Endothelial cell (in vitro differentiated cells): ENCODE measurements at places on chromosomes 13 and 19.

DNA sequence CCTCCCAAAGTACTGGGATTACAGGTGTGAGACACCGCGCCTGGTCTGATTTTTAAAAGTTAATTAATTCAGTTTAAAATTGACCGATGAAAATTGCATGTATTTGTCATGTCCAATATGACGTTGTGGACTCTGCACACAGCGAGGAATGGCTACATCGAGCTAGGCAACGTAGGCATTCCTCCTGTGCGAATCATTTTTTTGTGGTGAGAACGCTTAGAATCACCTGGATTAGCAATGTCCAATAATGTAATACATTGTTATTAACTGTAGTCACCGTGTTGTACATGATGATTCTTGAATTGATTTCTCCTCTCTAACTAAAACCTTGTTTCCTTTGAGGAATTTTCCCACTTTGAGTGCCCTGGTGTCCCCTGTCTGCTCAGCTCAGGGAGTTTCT is 3.4 kb downstream of the LAIR2 start:
- peaks cover 1% of the 10 kb centered on the region for H3K27me3 ChIP-seq
- H3K36me3 ChIP-seq = peaks cover 16% of the 10 kb centered on the region
- no peaks in the 10 kb centered on the region for H3K4me1 ChIP-seq
- H3K27ac ChIP-seq = no peak overlapping the region
- DNase-seq = no peak

GRCh38 chr19:18291590-18292461 is 10.4 kb upstream of the JUND start:
- peaks cover 3% of the 10 kb centered on the region for H3K36me3 ChIP-seq
- H3K4me3 ChIP-seq = peak overlapping the region; percentile 93
- H3K4me1 ChIP-seq = peaks cover 10% of the 10 kb centered on the region
- peak overlapping the region; percentile 97 for H3K27ac ChIP-seq
- peak; percentile 64 for DNase-seq

DNA sequence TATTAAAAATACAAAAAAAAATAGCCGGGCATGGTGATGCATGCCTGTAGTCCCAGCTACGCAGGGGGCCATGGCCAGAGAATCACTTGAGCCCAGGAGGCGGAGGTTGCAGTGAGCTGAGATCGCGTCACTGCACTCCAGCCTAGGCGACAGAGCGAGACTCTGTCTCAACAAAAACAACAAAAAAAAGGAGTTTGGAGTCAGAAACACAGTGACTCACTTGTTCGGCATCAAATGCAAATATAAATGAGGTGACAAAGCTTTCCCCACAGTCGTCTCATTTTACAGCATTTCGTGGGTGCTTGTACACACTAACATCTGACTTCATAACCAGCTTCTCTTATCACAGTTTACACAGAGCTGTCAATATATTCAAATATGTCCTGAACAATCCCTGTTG is 11.0 kb downstream of the ZNF665 start:
- no peaks in the 10 kb centered on the region for H3K4me1 ChIP-seq
- H3K27me3 ChIP-seq = peaks cover 2% of the 10 kb centered on the region
- H3K4me3 ChIP-seq = no peak overlapping the region
- no peak overlapping the region for H3K27ac ChIP-seq

DNA sequence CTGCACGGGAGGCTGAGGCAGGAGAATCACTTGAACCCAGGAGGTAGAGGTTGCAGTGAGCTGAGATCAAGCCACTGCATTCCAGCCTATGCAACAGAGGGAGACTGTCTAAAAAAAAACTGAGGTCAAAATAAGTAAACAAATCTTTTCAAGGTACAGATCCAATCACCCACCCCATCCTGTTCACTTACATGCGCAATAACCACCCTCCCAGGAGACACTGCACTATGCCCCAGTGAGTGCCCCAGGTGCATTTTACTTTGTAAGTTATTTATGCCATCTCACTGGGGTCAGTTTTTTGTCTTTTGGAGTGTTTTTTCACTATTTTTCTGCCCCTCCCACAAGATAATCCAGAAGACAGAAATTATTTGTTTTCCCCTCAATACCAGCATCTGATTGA is 6.9 kb upstream of the ZNF253 start:
- no peak overlapping the region for H3K27ac ChIP-seq
- DNase-seq = no peak
- H3K27me3 ChIP-seq = peaks cover 3% of the 10 kb centered on the region
- H3K36me3 ChIP-seq = peaks cover 4% of the 10 kb centered on the region
- H3K4me3 ChIP-seq = no peak overlapping the region

DNA sequence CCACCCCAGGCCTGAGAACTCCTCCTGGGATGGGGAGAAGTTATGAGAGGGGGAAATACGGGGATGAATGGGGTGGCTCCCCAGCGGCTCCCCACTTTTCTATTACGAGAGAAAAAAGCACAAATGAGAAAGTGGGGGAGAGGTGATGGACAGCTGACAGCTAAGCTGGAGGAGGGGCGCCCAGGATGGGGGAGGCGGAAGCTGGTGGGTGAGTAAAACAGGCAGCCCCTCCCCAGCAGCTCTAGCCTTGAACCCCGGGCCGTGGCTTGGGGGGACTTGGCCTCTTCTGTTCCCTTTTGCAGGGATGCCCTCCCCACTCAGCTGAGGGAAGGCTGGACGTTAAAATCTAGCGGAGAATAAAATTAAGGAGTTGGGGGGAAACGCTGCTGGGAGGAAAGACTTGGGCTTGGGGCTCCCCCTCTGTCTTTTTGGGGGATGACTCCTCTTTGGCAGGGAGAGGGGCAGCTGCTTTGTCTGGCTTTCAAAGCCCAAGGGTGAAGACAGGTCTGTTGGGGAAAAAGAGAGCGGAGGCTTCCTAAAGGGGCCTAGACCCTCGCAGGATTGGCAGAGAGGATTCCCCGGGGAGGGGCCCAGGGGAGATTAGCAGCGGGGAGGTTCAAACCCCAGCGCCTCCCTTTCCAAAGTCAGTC is 1.4 kb upstream of the SAMD1 start:
- peak overlapping the region; percentile 95 for H3K4me3 ChIP-seq
- peaks cover 16% of the 10 kb centered on the region for H3K36me3 ChIP-seq
- no peak for DNase-seq
- peaks cover 5% of the 10 kb centered on the region for H3K4me1 ChIP-seq
- H3K27me3 ChIP-seq = peaks cover 19% of the 10 kb centered on the region
- no peak overlapping the region for H3K27ac ChIP-seq

- no peak overlapping the region for H3K27ac ChIP-seq
- no peak for DNase-seq
- H3K4me3 ChIP-seq = no peak overlapping the region
- H3K4me1 ChIP-seq = peaks cover 8% of the 10 kb centered on the region
- no peaks in the 10 kb centered on the region for H3K36me3 ChIP-seq
Measured at GRCh38 chr13:95438297-95438696, 114.2 kb upstream of the CLDN10 start.

DNA sequence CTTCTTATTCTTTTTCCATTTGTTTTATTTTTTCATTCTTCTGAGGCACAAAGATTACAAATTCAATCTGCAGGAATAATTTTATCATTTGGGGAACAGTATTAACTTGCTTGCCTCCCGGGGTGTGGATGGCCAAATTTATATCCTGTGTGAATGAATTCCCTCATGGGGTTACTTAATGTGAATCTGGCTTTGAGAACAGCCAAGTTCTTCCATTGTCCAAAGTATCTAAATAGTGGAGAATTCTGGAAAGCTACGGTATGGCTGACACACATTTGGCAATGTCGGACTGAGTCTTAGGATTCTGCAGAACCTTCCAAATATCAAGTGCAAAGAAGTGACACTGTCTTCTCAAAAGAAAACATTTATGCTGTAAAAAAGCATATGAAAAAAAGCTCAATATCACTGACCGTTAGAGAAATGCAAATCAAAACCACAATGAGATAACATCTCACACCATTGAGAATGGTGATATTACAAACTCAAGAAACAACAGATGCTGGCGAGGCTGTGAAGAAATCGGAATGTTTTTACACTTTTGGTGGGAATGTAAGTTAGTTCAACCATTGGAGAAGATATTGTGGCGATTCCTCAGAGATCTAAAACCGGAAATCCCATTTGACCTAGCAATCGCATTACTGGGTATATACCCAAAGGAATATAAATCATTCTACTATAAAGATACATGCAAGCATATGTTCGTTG is 620.2 kb downstream of the EFNB2 start:
- H3K4me3 ChIP-seq = no peak overlapping the region
- no peak overlapping the region for H3K27ac ChIP-seq
- no peaks in the 10 kb centered on the region for H3K4me1 ChIP-seq
- no peaks in the 10 kb centered on the region for H3K36me3 ChIP-seq
- DNase-seq = no peak

- H3K36me3 ChIP-seq = no peaks in the 10 kb centered on the region
- H3K4me3 ChIP-seq = no peak overlapping the region
- H3K27ac ChIP-seq = no peak overlapping the region
- no peaks in the 10 kb centered on the region for H3K4me1 ChIP-seq
Measured at GRCh38 chr19:51621178-51621577, 9.0 kb downstream of the SIGLEC5 start.

DNA sequence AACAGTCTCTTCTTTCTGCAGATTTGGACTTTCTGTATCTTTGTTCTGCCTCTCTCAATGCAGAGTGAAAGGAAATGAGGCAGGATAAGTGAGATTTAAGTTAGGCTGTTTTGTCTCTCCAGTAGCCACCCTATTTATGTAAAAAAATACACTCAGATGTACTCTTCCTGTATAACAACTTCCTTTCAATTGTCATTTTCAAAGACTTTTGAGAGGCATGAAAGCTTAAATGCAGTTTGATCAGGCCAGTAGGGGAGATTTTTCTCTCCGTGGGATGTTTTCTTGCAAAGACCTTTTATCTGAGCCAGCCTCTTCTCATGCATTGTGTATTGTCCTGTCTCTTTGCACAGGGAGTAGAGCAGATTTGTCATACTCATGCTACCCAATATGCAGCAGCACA is 166.8 kb downstream of the SLITRK5 start:
- H3K36me3 ChIP-seq = no peaks in the 10 kb centered on the region
- H3K27me3 ChIP-seq = no peaks in the 10 kb centered on the region
- no peak overlapping the region for H3K4me3 ChIP-seq
- no peak for DNase-seq
- peaks cover 12% of the 10 kb centered on the region for H3K4me1 ChIP-seq
- peak overlapping the region; percentile 72 for H3K27ac ChIP-seq

GRCh38 chr13:67134417-67135129 is 95.6 kb downstream of the PCDH9 start:
- H3K4me3 ChIP-seq = no peak overlapping the region
- DNase-seq = no peak
- no peak overlapping the region for H3K27ac ChIP-seq

GRCh38 chr19:41323430-41324125 is 13.6 kb downstream of the CCDC97 start:
- peaks cover 52% of the 10 kb centered on the region for H3K4me1 ChIP-seq
- peak overlapping the region; percentile 67 for H3K27ac ChIP-seq
- H3K27me3 ChIP-seq = peaks cover 28% of the 10 kb centered on the region
- H3K4me3 ChIP-seq = no peak overlapping the region

DNA sequence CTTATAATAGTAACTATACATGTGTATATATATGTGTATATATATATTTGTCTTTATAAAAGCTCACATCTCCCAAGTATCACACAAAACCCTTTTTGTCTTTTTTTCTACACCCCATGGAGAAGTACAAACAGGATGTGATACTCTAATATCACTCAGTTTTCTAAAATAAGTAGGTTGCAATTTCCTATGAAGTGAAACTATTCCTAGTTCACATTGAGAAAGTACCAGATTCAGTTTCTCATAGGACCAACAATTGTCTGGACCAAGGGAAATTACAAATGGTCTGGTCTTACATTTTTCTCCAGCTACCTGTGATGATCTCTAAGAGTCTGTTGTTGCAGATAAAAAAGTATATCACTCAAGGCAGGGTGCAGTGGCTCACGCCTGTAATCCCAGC is 17.9 kb upstream of the LILRB1 start:
- DNase-seq = no peak
- H3K4me3 ChIP-seq = no peak overlapping the region
- no peaks in the 10 kb centered on the region for H3K4me1 ChIP-seq
- no peak overlapping the region for H3K27ac ChIP-seq

DNA sequence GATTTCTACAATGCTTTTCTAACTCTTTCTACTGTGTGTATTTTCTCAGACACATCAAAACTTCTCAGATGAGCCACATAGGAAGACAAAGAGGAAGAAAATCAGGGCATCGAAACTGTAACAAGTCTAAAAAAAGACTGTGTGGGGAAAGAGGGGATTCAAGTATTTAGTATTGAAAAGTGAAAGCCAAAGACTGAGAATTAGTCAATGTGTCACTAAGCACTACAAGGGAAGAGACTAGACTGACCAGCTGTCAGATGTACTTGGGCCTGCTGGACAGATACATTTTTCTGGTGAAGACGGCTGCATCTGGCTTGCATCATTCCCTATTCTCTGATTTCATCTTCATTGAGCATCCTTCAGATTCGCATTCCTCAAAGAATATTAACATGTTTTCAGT is 25.4 kb downstream of the COMMD6 start:
- no peaks in the 10 kb centered on the region for H3K36me3 ChIP-seq
- no peak overlapping the region for H3K4me3 ChIP-seq
- H3K27me3 ChIP-seq = peaks cover 1% of the 10 kb centered on the region
- H3K4me1 ChIP-seq = no peaks in the 10 kb centered on the region

- H3K27ac ChIP-seq = no peak overlapping the region
- H3K27me3 ChIP-seq = peaks cover 4% of the 10 kb centered on the region
- no peak for DNase-seq
- no peaks in the 10 kb centered on the region for H3K4me1 ChIP-seq
- no peak overlapping the region for H3K4me3 ChIP-seq
Measured at GRCh38 chr19:31121501-31121900, 227.7 kb downstream of the TSHZ3 start.

DNA sequence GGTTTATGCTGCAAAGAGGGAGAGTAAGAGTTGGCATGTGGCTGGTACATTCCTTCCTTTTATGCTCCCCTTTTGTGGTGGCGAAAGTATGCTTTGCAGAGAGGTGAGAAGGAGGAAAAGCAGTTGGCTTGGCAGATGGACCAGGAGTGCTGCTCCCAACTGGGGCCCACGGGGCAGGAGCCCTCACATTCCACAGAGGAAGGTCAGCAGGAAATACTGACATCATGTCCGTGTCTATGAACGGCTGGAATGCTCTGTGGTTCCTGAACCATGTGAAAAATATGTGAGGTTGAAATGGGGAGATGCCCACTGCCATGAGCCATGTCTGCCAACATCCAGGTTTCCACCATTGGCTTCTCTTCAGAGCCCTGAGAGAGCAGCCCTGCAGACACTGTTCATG is 33.3 kb upstream of the GAS6 start:
- peaks cover 12% of the 10 kb centered on the region for H3K36me3 ChIP-seq
- H3K27ac ChIP-seq = no peak overlapping the region
- H3K4me1 ChIP-seq = no peaks in the 10 kb centered on the region

DNA sequence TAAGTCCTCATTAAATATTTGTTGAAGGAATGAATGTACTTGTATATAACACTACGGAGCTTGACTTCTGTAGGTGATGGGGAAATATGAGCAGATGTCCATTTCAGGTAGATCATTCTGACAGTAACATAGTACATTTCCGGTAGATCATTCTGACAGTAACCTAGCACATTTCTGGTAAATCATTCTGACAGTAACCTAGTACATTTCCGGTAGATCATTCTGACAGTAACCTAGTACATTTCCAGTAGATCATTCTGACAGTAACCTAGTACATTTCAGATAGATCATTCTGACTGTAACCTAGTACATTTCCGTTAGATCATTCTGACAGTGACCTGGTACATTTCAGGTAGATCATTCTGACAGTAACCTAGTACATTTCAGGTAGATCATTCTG is 2.5 kb downstream of the PHF11 start:
- no peak for DNase-seq
- H3K27ac ChIP-seq = no peak overlapping the region
- peaks cover 8% of the 10 kb centered on the region for H3K27me3 ChIP-seq
- H3K4me1 ChIP-seq = peaks cover 9% of the 10 kb centered on the region

GRCh38 chr19:40331052-40331451 is 17.1 kb downstream of the C19orf47 start:
- H3K36me3 ChIP-seq = peaks cover 41% of the 10 kb centered on the region
- no peak overlapping the region for H3K27ac ChIP-seq
- no peak for DNase-seq
- no peaks in the 10 kb centered on the region for H3K4me1 ChIP-seq
- H3K27me3 ChIP-seq = peaks cover 6% of the 10 kb centered on the region
